ENCODE measurements at places on chromosomes 2 and 18.

GRCh38 chr18:11888726-11889125 lies 19.4 kb downstream of the MPPE1 start:
- DNase-seq, result no peak

DNA sequence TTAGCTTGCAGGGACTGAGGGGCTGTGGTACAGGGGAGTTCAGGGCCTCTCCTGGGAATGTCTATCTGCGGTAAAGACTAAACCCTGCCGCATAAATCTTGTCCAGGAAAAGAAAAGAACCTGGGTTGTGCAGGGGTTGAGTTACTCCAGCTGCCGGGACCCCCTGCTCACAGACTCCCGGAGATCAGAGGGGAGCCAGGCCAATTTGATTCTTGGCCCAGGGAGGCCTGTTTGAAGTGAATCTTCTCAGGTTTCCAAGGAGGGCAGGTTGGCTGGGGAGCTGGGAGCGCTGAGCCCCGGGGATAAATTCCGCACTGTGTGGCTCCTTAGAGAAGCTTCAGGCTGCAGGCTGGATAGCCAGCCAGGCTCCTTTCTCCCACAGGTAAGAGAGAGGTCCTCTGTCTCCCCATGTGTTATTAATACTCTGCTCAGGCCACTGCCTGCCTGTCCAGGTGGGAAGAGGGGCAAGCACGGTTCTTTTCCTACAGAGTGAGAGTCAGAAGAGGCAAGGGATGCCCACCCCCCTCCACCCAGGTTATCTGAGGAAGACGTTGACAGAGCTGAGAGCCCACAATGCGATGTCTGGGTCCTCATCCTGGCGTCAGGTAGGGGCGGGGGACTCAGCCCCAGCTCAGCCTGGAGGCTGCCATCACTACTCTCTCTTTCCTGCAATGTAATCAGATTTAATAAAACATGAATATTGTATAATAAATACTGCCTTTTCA lies 82.7 kb downstream of the LONRF2 start:
- DNase-seq, result no peak

DNA sequence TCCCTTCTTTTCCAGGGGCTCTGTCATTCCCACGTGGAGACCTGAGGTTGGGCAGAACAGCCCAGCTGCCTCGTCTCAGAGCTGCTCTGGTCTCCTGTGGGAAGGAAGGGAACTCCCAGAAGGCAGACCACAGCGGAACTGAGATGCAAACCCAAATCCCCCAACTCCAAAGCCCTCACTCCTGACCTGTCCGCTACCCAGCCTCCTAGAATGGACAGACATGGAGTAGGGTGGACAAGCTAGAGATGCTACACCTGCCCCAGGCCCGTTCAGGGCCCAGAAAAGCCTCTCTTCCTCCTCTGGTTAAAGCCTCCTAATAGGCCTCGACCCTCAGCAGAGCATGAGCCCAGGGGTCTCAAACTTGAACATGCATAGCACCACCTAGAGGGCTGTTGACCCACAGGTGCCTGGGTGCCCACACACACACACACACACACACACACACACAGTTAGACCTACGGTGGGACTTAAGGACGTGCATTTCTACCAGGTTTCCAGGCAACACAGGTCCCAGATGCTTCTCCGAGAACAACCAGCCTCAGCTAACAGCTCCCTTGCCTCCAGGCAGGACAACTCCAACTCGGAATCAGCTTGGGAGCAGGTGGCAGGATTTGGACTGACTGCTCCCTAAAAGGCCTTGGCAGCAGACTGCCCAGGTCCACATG lies 93.5 kb downstream of the TNS1 start:
- no peak for DNase-seq

DNA sequence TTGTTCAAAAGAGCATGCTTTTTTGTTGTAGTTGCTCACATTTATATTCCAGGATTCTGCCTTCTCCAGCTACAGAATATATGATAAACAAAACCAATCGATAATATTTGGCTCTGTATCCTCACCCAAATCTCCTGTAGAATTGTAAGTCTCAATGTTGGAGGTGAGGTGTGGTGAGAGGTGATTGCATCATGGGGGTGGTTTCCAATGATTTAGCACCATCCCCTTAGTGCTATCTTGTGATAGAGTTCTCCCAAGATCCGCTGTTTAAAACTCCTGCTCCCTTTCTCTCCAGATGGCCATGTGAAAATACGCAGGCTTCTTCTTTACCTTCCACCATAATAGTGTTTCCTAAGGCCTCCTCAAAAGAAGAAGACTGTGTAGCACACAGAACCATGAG lies 98.7 kb upstream of the SCN7A start:
- no peak for DNase-seq

- no peak for DNase-seq
These were observed 30.1 kb downstream of the IL37 start for GRCh38 chr2:112940859-112941625.

DNA sequence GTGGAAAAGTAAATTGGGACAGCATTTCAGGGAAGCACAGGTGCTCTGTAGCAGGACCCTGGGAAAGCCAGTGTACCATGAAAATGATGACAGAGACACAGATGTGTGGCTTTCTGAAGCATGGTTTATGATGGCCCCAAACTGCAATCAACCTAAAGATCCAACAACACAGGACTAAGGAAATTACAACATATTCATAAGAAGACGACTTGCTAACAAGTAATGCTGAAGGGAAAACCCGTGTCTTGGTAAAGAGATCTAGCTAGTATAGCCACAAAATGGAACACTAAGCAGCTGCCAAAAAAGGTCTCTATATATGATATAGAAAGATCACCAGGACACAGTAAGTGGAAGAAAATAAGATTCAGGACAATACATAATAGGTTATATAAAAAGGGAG lies 53.2 kb downstream of the UXS1 start:
- DNase-seq, result no peak

- no peak for DNase-seq
These were observed 40.0 kb downstream of the MARCO start for GRCh38 chr2:118982039-118982438.

- DNase-seq, result peak; percentile 10
These were observed 84.8 kb downstream of the ACAA2 start for GRCh38 chr18:49728542-49728941.

DNA sequence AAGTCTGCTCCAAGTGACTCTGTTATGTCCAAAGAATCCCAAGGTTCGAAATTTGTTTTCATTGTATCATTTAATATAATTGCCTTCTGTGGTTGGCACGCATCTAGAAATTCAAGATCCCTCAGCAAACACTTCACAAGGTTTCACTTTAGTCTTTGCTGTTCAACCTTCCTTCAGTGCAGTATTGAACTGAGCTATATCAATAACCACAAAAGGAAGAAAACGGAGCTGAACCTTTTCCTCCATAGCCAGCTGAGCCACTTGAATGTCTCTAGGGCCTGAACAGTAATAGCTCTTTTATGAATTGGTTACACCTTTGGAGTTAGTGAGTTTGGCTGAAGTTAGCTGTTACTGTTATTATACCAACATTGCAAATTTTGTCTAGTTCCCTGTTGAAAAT lies 357.7 kb upstream of the HNRNPA3 start:
- DNase-seq, result no peak

DNA sequence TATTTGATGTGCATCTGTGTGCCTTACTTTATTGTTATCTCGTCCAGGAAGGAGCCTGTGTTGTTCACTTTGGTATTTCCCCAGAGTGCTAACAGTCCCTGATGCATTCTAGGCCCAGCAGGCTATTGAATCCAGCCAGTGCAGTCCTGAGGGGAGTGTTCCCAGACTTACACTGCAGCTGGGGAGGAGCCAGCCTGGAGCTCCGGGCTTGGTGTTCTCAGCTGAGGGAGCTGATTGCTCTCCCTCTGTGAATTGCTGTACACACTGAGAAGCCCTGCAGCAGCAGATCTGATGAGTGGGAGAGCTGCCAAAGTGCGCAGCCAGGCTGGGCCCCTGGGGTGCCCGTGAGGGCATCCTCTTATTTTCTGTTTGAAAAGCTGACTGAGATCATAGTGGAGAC lies 159.2 kb downstream of the GALNT3 start:
- no peak for DNase-seq

- DNase-seq, result no peak
These were observed 284.9 kb downstream of the PAX3 start for GRCh38 chr2:222013889-222014288.

- DNase-seq, result no peak
These were observed 186.1 kb upstream of the STON1 start for GRCh38 chr2:48343571-48344440.

- DNase-seq, result no peak
These were observed 2.8 kb upstream of the GYPC start for GRCh38 chr2:126653109-126653508.

DNA sequence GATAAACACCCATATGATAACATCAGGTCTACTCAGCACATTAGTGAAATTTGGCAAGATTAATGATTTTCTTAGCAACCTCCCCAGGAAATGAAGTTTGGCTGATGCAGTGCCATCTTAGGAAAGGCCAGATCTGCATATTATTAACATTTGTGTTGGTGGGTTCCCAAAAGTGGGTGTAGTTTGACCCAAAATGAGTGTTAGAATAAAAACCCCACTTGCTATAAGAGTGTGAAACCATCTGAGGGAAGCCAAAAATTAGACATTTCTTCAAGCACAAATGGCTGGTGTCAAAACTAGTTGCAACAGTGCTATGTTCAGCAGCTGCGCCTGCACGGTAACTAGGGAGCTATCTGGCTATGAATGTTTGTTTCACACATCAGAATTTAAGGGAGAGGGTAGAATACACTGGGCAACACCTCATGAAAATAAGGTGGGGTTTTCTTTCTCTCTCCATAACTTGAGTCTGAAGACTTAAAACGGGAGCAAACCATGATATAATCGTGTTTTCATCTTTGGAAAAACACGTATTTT lies 15.9 kb upstream of the CSRNP3 start:
- no peak for DNase-seq

DNA sequence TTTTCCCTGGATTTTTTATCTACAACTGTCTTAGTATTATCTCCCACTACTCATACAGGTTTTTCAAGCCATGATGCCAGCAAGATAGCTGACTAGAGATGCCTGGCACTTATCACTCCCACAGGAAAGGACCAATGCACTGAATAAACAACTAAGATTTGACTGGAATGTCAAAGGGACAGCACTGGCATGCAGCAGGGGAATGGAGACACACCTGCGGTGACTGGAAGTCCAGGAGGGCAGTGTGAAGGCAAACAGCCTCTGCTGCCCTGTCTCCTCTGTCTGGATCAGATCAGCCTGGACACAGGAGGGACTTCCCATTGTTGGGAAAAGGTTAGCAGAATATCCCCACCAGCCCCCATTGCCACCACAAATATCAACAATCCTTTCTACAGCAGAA lies 85.1 kb downstream of the TMEM237 start:
- no peak for DNase-seq

DNA sequence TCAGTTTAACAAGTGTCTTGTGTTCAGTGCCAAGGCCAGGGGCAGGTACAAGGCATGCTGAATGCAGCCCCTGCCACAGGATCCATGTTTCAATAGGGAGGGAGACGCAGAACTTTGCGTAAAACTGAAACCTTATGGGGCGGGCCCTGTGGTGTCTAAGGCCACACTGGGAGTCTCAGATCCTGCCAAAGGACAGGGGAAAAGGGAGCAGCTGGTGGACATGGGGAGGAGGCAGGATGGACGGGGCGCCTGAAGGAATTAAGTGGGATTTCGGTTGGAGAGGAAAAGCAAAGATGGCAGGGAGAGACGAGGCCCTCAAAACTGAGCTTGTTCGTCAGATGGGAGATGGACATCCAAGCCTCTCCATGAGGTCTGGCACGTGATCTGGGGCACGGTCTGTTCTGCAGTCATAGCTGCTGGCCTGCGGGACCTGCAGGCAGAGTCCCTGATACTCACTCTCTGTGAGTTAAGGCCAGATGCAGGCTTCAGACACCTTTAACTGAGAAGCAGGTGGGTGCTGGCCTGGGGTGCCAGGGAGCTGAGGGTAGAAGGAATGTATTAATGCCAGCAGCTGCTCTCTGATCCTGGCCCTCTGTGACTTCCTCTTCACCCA lies 48.8 kb downstream of the TCF7L1 start:
- DNase-seq, result no peak

GRCh38 chr2:177000061-177000714 lies 212.4 kb upstream of the HNRNPA3 start:
- no peak for DNase-seq

- no peak for DNase-seq
These were observed 3.8 kb downstream of the SMYD5 start for GRCh38 chr2:73217826-73218225.

DNA sequence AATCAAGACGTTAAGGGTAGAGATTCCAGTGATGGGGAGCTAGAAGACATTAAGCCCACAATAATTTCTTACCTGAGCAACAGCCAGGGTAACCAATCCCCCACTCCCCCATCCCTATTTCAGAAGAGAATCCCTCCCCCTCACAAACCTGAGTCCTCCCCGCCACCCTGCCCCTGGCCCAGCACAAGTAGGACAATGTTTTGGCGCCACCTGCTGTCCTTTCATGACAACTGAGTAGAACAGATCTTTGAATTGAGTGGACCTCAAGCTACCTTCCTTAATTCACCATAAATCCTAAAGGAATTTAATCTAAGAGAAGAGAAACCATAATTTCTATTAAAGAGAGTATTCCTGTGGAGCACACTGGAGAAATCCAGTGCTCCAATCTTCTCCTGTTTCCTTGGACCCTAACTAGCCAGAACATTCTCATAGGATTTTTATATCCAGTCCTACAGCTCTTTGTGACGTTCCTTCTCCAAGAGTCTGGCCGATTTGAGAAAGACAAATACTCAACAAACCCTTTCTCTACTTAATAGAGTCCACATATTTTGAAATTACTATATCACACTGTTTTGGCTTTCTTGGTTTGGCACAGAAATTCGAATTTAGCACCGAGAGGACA lies 41.1 kb downstream of the NHEJ1 start:
- peak; percentile 56 for DNase-seq

- no peak for DNase-seq
These were observed 3.2 kb downstream of the RAB3GAP1 start for GRCh38 chr2:135055182-135055786.

GRCh38 chr2:168245074-168245825 lies 2.1 kb downstream of the STK39 start:
- DNase-seq, result no peak

DNA sequence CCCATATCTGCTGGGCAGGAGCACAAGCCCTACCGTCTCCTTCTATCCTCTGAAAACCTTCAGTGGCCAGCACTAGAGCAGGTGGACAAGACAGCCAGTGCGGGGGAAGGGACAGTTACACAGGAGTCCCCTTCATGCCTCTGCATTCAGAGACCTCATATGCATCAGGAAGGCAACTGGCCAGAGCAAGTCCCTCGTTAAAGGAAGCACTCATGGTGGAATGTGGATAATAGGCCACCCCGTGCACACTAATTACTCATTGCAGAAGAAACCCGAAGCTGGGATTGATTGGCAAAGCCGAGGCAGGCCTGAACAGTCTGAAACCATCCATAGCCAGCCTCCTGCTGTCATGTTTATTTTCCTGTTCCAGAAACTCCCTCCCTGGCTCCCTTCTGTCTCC lies 11.2 kb downstream of the KIAA2012 start:
- no peak for DNase-seq

DNA sequence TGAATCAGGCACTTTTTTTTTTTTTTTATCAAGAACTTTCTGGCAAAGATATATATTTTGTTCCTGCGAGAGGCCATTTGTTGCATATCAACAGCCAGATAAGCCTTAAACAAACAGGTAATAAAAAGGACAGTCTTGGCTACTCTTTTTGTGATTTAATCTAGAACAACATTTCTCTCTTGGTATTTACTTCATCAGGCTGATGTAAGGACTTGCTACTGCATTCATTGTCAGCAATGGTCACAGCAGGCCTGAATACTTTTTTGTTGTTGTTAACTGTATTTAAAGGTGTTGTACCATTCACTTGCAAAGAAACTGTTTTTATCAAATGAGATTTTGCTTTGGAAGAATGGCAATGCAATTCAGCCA lies 683.8 kb downstream of the IRS1 start:
- no peak for DNase-seq

GRCh38 chr2:43751476-43751990 lies 22.3 kb upstream of the DYNC2LI1 start:
- no peak for DNase-seq

All from stimulated activated CD4-positive, alpha-beta T cell treated with anti-CD3 and anti-CD28 coated beads, Interleukin-4, amount 100 ng/mL, for 1 hour (primary cell).